ENCODE measurements at places on chromosomes 3 and 15.

DNA sequence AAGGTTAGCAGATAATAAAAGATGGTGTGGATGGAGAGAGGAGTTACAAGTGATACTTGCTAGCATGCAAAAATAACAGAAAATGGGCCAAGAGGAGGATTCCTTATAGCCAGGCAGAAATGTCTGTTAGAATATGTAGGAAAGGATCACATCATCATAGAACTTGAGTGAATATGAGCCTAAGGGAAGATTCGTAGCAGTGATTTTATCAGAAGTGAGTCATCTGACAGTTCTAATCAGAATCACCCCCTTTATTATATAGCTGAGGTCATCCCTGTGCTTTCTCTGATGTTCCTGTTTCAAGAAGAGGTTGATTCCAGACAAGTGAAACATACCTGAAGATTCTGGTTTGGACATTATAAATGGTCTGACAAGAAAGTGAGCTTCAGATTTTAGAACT, 22.9 kb downstream of the EXOG start:
- no peak for DNase-seq

- no peak for DNase-seq
Measured at GRCh38 chr3:25572919-25573385, 91.8 kb downstream of the TOP2B start.

GRCh38 chr3:188084752-188085583, 69.0 kb upstream of the LPP start:
- DNase-seq: no peak

- no peak for DNase-seq
Measured at GRCh38 chr3:1495466-1495865, 402.6 kb downstream of the CNTN6 start.

- DNase-seq: no peak
Measured at GRCh38 chr3:98978068-98978811, 76.7 kb upstream of the DCBLD2 start.

DNA sequence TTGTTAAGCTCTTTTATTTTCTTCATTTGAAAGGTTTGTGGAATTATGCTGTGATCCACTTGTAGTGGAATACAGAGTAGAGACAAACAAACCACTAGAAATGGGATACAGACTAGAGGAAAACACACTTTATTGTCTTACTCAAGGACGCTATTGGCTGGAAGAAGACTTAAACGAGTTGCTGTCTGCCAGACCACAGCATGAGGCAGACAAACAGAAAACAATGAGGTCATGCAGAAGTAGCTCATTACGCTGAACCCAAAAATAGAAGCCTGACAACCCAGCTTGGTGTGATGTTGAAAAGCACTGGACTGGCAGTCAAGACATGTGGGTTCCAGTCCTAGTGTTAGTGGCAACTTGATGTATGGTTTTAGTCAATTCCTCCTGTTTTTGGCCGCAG, 62.4 kb upstream of the P3H2 start:
- no peak for DNase-seq

DNA sequence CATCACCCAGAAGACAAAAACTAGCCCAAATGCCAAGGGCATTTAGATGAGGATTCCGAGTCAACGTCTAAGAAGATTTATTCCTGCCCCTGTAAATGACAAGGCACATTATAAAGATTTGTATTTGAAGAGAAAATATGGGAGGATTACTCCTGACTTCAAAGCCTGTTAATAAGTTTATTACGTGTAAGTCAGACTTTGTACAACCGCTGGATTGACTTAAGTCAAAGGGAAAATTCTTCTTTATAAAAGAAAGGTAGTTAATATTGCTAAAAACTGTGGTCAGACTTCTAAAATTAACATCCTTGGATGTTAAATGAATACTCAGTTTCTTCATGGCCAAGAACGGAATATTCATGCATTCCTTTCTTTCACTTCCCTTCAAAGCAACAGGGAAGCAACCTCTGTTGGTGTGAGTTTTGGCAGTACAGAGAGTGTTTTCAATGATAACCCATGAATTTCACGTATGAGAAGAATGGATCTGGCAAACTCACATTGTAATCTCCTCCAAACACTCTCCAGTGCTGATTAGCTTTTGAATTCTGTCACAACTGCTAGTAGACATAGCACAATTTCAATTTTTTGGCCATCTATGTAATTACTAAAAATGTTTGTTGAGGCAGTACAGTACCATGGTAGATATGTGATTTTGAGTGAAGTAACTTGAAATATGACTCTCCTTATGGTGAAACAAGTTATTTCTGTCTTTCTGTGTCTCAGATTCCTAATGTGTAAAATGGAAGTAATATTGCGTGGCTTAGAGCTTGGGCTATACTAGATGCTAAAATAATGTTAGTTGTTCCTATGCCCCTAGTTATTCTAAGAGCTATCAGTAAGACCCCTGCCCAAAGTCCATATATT, 62.0 kb downstream of the PLD1 start:
- DNase-seq: no peak

DNA sequence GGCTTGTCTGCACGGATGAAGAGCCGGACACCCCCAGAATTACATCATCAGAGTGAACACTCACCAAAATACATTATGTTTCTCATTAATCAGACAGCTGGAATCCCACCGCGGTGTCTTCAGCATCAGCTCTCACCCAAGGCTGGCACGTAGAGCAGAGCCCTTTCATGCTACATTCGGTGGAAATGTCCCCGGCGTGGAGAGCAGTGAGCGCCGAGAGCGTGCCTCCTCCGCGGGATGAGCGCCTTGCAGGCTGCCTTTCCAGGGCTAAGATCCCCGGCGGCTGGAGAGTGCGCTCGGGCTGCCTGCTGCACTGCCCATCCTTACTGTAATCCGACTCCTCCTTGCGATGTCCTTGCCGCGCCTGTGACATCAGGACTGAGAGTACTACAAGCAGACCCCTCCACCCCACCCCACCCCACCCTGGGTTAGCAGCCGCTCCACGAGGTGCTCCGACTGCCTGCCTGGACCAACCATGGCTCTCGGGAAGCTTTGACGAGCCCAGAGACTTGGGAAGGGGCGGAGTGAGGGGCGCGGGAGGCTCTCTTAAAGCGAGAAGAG, at the start of gene ZNF385D:
TSS of gene ZNF385D (minus strand) at position 380 of the 561 bp plus-strand sequence. CDS start at position 86, 294 bp downstream.
- no peak for DNase-seq

DNA sequence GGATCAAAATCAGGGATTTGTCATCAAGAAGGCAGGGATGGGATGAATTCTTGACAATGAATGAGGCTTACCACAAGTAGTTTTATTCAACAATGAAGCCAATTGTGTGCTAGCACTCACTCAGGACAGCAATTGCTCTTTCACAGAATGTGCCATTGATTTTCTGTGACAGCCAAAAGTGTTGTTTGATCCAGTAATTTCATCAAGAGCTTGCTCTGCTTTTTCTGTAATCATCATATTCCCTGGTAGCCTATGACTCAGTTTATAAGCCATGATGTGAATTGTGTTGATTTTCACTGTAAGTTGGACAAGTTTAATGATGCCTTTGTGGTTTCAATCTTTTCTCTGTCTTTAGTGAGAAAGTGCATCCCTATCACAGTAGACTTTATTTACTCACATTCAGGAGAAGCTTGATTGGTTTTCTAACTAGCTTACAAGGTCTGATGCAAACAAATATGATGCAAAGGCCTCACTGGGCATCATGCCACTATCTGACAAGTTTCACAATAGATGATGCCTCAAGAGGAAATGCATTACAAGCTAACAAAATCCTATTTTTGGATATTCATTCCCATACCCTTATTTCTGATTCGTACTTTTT, 13.6 kb upstream of the CSRNP1 start:
- no peak for DNase-seq

DNA sequence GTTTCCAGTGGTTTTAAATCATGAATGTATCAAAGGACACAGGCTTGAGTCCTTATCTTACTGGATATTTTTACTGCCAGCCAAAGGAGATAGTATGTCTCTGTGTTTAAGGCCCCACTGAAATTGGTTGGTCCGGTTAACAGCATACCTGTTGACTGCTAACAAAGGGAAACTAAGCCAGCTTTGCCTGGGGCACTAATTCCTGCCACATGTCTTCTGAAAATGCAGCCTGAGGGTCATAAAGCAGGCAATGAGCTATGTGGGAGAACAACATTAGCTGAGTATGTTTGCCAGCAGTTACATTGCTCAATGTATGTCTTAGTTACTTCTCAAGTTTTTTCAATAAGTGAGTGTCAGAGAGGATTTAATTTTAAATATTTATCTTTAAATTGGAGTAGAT, 12.4 kb downstream of the PLS1 start:
- no peak for DNase-seq

GRCh38 chr3:54781728-54782127, 146.1 kb downstream of the LRTM1 start:
- no peak for DNase-seq

- DNase-seq: no peak
Measured at GRCh38 chr15:56272454-56272853, 28.8 kb upstream of the RFX7 start.

DNA sequence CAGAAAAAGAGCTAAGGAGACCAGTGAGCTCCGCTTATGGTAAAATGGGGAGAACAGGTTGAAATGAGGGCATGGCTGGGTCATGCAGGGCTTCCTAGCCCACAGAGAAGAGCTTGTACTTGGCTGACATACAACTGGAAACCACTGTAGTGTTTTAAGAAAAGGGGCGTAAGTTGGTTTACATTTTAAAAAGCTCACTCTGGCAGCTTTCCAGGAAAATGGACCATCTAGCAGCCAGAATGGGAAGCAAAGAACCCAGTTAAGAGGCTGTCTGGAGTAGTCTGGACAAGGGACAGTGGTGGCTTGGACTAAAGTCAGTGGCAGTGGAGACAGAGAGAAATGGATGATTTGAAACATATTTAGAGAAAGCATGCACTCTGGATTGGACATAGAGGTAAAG, 1.9 kb downstream of the MORC1 start:
- no peak for DNase-seq

DNA sequence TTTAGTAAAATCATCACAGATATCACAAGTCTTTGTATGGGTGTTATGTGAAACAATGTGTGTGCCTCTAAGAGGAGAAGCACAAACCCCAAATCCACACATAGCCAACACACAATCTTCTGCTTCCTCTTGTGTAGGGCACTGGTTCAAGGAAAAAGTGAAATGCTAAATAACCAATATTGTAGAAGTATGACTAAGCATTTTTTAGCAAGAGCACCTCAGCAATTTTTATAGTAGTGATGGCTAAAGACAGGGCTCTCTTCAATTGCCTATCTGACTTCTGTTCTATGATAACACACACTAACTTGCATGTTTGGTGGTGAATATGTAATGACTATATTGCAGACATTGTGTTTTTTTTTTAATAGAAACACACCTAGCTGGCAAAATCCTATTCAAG, 997.9 kb upstream of the ALCAM start:
- no peak for DNase-seq

DNA sequence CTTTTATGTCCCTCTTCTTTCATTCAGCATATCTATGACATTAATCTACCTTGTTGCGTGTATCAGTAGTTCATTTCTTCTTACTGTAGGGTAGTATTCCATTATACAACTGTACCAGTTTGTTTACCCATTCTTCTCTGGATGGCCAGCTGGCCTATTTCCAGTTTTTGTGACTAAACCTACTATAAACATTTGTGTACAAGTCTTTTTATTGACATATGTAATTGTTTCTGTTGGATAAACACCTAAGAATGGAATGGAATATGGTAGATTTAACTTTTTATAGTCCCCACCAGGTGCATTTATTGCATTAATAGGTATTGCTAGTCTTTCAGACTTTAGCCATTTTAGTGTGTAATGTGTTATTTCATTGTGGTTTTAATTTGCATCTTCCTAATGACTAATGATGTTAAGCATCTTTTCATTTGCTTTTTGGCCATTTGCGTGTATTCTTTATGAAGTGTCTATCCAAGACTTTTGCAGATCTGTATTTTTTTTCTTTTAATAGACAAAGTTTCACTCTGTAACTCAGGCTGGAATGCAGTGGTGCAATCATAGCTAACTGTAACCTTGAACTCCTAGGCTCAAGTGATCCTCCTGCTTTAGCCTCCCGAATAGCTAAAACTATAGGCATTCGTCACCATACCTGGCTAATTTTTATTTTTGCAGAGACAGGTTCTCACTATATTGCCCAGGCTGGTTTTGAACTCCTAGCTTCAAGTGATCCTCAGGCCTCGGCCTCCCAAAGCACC, 41.9 kb upstream of the XRN1 start:
- no peak for DNase-seq

Data from GM12892 (cell line).